Mesothelial cell of epicardium (in vitro differentiated cells): ENCODE measurements at places on chromosomes 11 and 22.

DNA sequence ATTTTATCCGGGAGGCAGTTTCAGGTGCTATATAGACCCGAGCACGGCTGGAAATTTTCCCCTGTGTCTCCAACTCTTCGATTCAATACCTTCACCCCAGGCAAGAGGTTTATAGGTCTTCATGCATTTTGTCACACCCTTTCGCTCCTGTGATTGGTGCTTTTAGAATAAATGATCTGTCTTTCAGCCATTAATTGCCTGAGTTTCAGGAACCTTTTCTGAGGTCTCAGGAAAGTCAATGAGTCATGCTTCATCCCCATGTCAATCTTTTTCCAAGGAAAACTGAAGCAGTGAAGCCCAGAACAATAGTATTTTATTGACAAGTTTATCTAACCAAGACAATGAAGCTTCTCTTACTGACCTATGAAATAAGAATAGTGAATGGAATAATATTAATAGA, 29.9 kb downstream of the FAM181B start:
- DNase-seq = no peak

DNA sequence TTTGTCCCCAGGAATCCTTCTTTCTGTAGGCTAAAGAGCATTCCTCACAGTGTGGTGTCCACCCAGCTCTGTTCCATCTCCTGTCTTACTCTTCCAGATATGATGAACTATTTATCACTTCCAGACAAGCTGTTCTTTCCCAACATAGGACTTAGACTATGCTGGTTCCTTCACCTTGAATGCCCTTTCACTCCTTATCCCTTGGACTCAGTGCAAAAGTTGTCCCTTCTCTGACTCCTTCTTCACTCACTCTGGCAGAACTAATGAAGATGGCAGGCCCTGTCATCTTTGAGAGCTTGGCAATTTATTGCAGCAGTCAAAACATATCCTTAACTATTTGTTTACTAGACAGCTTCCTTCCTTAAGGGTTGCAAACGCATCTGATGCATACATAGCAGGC, 3.5 kb upstream of the OSBP2 start:
- DNase-seq = no peak

DNA sequence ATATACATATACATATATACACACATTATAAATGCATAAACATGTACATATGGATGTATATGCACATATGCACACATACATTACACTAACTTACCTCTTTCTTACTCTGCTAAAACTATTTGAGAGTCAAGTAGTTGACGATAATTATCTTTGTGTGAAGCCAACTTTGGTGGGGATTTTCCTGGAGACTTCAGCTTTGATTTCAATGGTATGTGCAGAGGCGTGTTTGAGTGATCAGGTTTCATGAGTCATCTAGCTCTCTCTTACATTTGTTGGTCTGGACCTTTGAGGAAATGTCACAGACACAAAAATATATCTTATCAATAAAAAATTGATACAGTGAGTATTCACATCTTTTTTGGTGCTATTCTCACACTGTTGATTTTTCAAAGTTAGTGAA, 769.1 kb upstream of the LUZP2 start:
- no peak for DNase-seq

- no peak for DNase-seq
Observed at GRCh38 chr22:29306175-29306834, at the start of gene GAS2L1. Gene GAS2L1, plus strand, starts transcription at chr22:29306650. Its CDS starts 1,456 bp downstream, at chr22:29308106.

DNA sequence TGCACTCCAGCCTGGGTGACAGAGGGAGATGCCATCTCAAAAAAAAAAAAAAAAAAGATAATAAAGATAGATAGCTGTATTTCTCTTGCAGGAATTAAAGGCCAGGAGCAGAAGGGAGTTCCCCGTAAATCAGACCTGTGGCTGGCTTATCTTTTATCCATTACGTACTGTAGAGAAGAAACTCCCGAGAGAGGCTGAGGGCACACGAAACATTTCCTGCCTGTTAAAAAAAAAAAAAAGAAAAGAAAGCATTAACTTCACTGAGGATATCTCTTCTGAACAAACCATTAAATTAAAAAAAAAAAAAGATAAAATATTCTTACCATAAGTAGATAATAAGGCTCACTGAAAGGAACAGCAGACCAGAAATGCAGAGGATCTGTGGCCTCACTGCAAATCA, 22.5 kb downstream of the P4HA3 start:
- DNase-seq = no peak

DNA sequence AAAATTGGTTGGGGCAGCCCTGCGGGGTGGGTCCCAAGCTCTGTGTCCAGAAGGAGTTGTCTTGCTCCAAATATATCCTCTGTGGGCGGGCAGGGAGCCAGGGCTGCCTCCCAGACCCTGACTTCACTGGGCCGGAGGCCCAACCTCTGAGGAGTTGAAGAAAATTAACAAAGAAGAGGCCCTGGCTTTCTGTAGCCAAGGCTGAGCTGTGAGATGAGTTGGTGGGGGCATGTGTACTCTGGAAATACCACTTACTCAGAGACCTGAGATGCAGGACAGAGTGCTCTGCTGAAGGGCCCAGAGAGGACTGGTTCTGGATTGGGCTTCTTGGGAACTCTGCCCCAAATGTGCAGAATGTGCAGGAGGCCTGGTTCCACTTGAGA, 96.3 kb downstream of the SWAP70 start:
- DNase-seq = no peak

DNA sequence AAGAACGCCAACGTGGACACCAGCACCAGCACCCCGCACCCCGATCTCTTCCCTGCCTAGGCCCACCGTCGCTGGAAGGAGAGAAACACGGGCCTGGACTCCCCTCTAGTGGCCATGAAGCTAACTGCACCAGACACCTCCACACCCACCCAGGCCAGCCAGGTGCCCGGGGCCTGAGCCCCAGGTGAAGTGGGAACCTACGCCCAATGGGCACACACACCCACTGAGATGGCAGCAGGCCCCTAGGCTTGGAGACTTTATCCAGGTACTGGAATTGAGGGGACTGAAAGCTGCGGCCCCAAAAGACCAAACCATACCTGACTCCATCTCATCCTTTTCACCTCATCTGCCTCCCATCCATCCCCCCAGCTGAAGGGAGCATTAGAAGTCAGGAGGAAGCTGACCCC, 81.0 kb downstream of the BUD13 start:
- DNase-seq = peak; percentile 76

- DNase-seq = no peak
Observed at GRCh38 chr11:118633979-118634378, 26.6 kb downstream of the PHLDB1 start.

DNA sequence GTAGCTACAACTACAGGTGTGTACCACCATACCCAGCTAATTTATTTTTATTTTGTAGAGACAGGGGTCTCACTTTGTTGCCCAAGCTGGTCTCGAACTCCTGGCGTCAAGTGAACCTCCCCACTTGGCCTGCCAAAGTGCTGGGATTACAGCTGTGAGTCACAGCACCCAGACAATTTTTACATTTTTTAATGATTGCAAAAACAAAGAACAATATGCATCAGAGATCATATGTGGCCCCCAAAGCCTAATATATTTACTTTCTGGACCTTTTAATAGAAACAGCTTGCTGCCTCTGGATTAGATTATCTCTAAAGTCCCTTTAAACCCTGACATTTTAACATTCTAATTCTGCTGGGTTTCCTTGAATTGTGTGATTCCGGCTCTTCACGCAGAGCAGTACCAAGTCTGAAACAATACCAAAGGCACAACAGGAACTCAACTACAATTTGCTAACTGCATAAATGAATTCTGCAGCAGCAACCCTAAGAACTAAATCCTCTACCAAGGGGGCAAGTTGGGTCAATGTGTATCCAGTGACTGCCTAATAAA, 25.0 kb downstream of the RAB30 start:
- no peak for DNase-seq

- DNase-seq = no peak
Observed at GRCh38 chr11:120540744-120541465, 29.4 kb downstream of the GRIK4 start.

DNA sequence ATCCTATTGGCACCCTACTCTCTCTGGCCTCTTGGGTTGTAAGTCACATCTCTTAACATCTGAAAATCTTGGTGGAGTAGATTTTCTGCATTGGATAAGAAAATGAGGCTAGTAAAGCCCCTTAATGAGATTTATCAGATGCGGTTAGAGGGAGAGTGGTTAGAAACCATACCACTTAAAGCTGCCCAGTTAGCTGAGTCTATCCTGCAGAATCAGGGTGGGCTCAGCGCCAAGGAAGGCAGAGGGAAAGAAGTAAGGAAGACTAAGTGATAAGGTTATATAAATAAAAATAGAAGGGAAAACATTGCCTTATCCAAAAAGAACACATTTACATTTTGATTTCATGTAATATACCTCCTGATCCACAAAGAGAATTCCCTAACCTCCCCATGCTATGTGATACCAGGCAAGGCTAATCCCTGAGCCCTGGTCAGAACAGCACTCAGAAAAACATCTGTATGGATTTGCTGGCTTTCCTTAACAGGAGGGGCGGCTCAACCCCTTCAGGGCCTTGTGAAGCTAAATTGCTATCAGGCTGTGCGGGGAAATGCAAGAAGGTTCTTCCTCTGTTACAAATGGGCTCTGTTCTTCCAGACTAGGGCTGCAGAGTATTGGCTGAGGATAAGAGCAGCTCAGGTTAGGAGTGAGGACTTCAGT, 101.7 kb downstream of the SNX19 start:
- DNase-seq = no peak

DNA sequence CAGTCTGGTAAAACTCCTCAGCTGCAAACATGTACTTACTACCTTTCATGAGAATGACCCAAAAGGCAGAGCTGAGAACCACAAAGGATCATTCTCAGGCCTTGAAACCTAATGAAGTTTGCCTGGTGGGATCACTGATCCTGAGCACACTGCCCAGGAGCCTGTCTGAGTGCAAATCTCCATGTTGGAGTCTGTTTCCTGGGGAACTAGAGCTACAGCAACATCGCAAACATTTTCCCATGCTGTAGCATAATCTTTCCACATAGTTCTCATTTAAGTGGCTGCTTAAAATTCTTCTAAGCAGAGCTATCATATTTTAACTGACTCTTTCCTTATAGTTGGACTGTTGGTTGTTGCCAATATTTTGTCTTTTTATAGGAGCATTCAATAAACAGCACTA, 58.5 kb downstream of the GUCY1A2 start:
- no peak for DNase-seq

- no peak for DNase-seq
Observed at GRCh38 chr11:93852242-93852641, 1.8 kb upstream of the VSTM5 start.

GRCh38 chr11:7445564-7445963, 39.7 kb upstream of the OLFML1 start:
- DNase-seq = no peak

DNA sequence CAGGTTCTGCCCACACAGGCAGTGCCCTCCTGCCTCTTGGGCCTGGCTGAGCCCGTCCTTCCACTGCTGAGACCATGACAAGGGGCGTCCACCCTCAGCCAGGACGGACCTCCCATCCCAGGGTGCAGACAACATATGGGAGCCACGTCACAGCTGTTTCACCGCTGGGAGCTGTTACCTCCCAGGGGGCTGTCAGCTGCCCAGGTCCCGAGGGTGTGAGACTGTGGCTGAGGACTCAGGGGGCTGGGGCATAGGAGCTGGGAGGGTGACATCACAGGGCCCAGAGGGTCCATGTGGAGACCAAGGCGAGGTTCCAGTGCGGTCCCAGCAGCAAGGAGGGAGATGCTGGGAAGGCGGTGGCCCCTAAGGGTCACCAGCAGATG, 17.9 kb upstream of the CTSD start:
- DNase-seq = no peak

DNA sequence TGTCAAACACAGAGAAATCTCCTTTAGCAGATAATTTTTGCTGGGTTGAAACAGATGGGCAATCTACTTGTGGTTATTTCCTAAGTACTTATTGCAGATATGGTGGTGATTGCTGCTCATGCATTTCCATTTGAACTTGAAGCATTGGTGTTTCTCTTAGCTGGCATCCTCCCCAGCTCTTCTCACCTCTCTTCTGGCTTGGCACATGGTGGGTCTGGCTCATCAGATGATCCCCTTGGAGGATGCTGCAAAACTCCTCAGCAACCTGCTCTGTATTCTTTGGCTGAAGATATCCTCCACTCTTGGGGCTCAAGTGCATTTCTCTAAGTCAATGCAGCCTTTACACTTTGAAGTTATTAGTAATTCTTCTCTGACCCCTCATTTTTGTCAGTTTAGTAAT, 87.3 kb upstream of the MYO18B start:
- no peak for DNase-seq

- no peak for DNase-seq
Observed at GRCh38 chr11:108307751-108308150, 84.9 kb downstream of the ATM start.

GRCh38 chr11:92751594-92751993, 217.9 kb upstream of the MTNR1B start:
- DNase-seq = no peak

GRCh38 chr11:113401718-113402117, 14.1 kb downstream of the ANKK1 start:
- DNase-seq = no peak

DNA sequence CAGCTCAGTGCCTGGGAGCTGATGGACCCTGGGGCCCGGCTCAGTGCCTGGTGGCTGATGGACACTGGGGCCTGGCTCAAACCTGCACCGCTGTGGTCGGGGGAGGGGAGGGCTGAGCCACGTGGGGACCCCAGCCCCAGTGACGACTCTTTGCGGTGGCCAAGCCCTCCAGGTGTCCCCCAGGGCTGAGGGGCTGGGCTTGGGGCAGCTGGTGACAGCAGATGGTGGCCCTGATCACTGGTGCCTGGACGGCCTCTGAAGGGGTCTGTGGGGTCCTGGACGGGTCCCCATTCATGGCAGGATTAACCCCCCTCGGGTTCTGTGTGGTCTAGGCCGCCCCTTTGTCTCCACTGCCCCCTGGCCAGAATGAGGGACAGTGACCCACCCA, 3.4 kb upstream of the MUC5B start:
- DNase-seq = no peak

GRCh38 chr11:108853864-108854263, 189.0 kb downstream of the DDX10 start:
- no peak for DNase-seq

GRCh38 chr11:75422248-75423231, 10.5 kb downstream of the KLHL35 start:
- no peak for DNase-seq

DNA sequence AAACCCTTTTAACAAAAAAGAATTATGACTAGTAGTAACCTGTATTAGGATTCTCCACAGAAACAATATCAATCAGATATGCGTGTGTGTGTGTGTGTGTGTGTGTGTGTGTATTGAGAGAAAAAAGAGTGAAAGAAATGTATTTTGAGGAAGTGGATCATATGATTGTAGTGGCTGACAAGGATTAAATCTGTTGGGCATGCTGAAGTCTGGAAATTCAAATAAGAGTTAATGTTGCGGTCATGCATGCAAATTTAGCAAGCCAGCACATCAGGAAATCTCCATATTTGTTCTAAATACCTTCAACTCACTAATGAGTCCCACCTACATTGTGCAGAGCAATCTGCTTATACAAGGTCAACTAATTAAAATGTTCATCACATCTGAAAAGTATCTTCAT, 46.8 kb upstream of the IGLL5 start:
- DNase-seq = no peak
